ENCODE measurements at places on chromosomes 11 and 22.

DNA sequence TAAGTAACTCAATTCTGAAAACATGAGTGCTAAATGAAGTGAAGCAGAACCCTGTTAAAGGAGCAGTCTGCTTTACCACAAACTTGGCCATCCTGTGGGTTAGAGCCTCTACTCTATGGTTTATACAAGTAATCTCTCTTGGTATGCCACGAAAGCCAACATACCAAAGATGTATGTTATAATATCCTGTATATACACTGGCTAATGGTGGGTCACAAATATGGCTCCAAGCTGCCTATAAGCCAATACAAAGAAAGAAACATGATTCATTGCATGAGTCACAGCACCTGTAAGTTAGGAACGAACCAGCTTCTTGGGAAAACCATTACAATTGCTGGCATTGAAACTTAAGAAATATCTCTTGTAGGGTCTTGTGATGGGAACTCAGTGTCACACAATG lies 16.1 kb downstream of the XRRA1 start:
- DNase-seq, result no peak

DNA sequence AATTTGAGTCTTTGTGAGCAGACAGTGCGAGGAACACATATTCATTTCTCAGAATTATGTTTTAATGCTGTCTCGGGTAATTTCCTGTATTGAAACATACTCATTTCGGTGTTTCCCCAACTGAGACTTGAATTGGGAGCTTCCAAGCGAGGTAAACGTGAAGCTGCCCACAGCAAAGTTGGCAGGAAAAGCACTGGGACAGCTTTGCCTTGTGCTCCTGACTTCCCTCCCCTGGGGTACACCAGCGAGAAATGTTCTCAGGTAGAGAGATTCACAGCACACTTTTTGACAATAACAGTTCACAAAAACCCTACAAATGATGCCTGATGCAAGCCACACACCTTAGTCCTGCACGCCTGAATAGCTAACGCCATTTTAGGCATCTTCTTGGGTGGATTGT lies 3.1 kb downstream of the HTR3B start:
- DNase-seq, result no peak

DNA sequence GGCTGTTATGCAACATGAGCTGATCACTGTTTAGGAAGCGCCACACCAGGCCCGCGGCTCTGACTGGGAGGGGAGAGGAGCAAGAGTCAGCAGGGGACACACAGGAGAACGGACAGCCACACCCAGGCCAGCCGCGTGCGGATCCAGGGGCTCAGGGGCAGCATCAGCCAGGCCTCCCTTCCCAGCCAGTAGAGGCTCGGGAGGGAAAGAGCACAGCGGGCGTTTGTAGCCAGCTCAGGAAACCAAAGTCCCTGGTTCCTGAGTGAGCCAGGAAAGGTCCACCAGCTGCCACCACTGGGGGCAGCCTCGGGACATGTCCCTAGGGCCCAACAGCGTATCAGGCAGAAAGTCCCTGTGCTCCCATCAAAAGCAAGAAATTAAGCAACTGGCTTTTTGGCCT lies 71.8 kb upstream of the PITPNB start:
- DNase-seq, result no peak

DNA sequence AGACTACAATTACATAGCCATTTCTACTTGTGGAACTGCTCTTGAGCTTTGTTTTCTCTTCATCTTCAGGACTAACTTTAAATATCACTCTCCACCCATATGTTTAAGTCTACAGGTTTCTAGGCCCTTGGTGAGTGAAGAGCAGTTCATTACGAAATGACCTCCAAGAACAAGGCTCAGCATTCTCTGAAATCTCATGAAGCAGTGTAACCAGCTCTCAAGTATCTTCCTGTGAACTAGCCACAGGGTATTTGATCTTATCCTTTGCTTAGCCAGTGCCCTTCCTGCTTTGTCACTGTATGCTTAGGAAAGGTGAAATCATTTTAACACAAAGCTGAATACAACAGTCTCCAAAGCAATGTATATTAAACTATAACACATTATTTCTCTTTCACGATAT lies 20.4 kb upstream of the LYVE1 start:
- DNase-seq, result no peak

DNA sequence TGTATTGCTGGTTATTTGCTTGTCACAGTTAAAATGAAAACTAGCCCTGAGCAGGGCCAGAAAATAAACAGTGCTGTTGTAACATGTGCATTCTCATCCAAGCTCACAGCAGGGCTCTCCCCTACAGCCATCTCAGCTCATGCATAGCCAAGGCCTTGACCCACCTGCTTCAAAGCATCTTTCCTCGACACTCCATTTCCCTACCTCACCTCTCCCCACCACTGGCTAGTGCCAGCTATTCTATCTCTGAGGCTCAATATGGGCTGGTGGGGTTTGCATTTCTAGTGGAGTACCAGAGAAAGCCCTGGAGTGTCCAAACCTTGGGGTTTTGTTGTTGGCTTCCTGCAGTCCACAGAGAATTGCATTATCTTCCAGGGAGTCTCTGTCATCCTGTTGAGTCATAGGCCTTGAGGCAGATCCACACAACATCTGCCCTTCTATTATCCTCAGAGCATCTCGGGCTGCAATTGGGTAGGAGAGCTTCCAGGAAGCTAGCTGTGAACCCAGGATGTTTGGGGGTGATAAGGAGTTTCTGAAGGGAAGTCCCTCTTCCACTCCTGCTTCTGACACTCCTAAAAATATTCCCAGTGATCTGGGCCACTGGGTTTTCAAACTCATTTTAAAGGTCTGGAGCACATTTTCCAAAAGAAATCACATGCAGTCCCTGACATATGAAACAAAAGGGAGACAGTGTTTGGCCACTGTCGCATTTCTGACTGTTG lies 36.1 kb upstream of the AMOTL1 start:
- DNase-seq, result no peak

DNA sequence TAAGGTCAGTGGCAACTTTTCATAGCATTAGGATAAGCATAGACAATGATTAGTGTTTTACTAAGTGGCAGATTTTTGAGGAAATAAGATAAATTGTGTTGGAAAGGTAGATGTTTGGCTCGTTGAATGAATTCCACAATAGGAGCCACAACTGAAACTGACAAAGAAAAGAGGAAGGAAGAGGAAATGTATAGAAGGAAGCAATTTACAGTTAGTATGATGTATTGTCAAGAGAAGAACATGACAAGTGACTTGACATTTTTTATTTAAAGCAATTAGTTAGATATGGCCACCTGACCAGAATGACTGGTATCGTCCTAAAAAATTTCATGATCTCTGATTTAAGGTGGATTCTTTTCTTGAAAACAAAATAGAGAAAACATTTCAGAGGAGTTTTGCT lies 3.1 kb upstream of the RAG2 start:
- DNase-seq, result no peak

GRCh38 chr11:62580959-62581715 lies 7.4 kb upstream of the EEF1G start:
- DNase-seq, result no peak

GRCh38 chr11:120182790-120183491 lies 27.9 kb upstream of the OAF start:
- DNase-seq, result no peak

DNA sequence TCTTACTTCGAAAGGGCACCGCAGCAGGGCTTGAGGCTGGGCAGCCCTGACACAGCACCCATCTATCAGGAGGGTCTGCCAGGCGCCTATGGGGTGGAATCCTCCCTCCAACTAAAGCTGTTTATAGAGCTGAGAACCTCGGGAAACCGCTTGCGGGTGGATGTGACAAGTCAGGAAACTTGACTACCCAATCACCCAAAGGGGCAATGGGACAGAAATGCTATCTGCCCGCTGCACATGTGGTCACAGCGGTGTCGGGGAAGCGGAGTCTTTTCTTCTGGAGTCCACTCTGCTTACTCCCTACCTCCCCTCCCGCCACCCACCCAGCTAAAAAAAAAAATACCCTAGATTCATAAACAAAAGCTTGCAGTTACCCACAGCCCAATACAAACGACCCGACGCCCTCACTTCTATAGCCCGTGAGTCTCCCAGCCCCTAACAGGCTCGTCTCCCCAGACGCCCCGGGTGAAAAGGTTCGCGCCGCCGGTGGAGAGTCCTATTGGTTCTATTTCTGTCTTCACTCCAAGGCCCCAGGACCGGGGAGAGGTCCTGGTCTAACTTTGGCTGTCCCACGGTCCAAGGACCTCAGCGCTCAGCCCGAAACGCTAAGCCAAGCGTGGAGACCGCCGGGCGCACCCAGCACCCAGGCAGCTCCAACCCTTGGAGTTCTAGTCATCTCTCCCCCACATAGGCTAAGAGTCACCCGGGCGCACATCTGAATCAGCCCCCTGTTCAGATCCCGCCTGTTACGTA lies 1.4 kb downstream of the TRPC6 start:
- DNase-seq, result no peak

GRCh38 chr22:37206841-37207821 lies 5.1 kb downstream of the SSTR3 start:
- no peak for DNase-seq

DNA sequence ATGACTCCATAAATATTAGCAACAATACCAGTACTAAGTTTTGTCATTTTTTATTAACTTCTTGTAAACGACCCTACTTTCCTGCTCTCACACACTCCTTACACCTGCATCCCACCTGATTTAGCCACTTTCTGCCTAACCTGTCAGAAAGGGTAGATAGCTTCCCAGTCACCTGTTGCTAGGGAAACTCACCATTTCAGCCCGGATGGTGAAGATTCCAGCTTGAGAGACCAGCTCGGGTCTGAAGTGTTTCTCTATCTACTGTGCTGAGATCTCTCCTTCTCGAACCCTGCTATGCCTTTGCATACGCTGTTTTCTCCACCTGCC lies at the start of gene PARVG:
TSS of gene PARVG (plus strand) at position 220 of the 327 bp plus-strand sequence. CDS start 2,405 bp downstream, outside the sequence.
- no peak for DNase-seq

DNA sequence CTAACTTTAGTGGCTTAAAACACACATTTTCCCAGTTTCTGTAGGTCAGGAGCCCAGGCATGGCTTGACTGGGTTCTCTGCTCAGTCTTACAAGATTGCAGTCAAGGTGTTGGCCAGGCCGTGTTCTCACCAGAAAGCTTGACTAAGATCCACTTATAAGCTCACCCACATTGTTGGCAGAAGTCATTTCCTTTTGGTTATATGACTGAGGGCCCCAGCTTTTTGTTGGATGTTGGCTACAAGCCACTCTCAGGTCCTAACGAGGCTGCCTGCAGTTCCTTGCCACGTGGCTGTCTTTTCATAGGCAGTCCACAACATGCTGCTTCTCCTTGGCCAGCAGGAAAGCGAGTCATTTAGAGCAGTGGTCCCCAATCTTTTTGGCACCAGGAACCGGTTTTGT lies 79.3 kb upstream of the CRTAM start:
- no peak for DNase-seq

- DNase-seq, result no peak
Observed at GRCh38 chr11:116833816-116834534, 3.4 kb downstream of the APOA1 start.

- no peak for DNase-seq
Observed at GRCh38 chr11:125221461-125221860, 56.9 kb downstream of the PKNOX2 start.

- no peak for DNase-seq
Observed at GRCh38 chr22:41481925-41482318, 13.0 kb downstream of the ACO2 start.

DNA sequence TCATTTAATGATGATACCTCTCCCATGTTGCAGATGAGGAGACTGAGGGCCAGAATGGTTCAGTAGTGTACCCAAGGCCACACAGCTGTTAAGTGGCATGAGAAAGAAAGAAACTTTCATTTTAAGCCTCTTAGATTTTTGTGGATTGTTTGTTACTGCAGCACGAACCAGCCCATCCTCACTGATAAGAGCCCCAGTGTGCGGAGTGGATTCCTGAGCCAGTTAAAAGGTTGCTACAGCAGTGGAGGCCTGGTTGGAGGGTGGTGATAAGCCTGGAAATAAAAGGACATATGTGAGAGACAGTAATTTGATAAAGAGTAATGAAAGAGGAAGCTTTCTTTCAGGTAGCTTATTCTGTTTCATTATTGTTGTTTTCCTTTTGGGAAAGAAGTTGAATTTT lies 89.0 kb downstream of the ATXN10 start:
- DNase-seq, result no peak

GRCh38 chr11:111570796-111571195 lies 30.3 kb downstream of the LAYN start:
- DNase-seq, result no peak

DNA sequence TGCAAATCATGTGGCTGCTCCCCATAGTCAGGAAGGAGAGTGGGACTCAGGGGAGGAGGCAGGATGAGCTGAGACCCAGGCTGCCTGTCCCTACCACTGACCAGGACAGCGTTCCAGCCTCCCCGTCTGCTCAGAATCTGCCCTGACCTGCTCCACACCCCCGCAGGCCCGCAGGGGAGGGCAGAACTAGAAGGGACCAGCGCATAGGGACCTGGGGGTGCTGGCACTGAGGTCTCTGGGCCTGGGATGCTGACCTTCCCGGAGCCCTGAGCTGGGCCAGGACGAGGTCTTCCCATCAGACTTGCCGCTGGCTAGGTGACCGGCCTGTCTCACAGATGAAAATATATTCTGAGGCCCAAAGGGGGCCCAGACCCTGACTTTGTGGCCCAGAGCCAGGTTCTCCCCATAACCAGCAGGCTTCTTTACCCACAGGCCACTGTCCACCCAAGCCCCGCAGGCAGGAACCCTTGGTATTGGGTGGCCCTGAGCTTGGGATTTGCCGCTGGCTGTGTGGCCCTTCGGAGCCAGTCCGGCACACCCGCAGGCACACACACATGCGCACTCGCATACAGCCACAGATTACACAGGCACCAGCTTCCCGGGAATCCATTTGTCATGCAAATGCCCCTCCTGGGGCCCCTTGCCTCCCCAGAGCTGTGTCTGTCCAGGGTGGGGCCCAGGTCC lies 13.8 kb upstream of the PIM3 start:
- no peak for DNase-seq

GRCh38 chr11:133382131-133382812 lies 150.0 kb downstream of the OPCML start:
- DNase-seq, result no peak

GRCh38 chr11:457111-457760 lies 7.2 kb downstream of the PTDSS2 start:
- no peak for DNase-seq

DNA sequence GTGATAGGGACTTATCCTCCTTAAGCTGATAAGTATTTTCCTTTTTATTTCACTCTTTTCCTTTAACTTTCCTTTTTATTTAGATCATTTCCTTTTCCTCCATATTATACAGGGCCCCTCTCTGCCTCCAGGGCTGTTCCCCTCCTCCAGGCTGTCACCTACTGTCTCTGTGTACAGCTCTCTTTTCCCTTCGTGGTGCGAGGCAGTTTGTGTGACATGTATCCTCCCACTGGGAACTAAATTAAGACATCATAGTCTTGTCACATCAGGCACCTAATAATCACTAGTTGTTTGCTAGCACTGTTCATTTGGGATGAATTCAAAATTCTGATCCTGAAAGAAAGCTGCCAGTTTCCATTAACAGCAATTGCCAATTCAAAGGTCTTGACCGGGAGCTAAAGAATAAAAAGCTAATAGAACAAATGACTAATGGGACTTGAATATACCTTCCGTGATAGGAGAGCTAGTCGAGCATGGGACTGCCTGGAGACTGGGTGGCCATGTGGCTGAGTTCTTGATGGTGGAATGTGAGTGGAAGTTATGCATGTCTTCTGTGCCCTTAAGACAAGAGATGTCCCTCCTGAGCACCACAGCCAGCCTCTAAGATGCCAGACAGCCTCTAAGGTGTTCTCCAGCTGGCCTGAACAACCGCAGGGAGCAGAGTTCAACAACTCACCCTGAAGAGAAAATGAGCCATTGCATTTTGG lies 77.7 kb upstream of the LRRC55 start:
- DNase-seq, result no peak

All from stimulated activated CD4-positive, alpha-beta T cell treated with anti-CD3 and anti-CD28 coated beads, Interleukin-15, amount 100 ng/mL, for 48 hours (primary cell).